Stimulated activated CD8-positive, alpha-beta memory T cell treated with anti-CD3 and anti-CD28 coated beads, Interleukin-4, amount 100 ng/mL, for 48 hours (primary cell): ENCODE measurements at places on chromosomes 12 and 14.
A peak's percentile ranks its signal among the peaks of the same experiment; 100 is the strongest.

DNA sequence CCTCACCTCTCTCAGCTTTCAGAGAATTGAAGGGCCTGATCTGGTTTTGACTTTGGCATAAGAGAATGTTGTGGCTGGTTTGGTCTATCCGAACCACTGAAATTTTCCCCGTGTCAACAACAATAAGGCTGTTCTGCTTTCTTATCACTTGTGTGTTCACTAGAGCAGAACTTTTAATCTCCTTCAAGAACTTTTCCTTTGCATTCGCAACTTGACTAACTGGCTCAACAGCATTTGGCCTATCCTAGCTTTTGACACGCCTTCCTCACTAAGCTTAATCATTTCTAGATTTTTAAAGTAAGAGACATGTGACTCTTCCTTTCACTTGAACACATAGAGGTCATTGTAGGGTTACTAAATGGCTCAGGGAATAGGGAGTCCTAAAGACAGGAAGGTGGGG lies 25.9 kb upstream of the EDDM3A start:
- DNase-seq: no peak

DNA sequence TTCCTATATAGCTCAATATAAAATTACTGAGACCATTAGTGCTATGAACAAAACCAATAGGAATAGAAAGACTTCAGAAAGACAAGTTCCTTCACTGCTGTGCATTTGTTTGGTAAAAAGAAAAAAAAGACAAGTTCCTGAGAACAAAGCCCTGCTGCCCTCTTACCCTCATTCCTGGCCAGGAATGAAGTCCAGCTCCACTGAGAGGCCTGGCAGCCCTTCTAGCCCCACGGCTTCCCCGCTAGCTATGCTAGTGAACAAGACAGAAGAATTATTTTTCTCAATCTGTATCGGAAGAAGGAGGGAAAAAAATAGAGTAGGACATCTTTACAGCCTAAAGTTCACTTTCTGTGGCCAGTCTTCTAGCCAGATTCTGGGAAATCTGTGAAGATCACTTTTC lies 1.6 kb downstream of the MFAP5 start:
- DNase-seq: no peak

DNA sequence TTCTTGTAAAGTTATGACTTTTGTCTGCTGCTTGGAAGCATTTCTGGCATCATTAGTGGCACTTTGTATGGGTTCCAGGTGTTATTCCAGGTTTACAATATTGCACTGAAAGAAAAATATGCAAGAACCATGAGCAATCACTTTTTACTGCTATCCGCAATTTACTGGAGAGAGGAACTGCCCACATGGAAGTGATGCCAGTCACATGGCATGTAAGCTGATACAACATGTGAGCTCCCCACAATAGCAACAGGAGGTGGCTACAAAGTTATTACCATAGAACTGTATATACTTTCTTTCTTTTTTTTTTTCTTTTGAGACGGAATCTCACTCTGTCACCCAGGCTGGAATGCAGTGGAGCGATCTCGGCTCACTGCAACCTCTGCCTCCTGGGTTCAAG lies 1012.1 kb downstream of the BCL11B start:
- DNase-seq: no peak

DNA sequence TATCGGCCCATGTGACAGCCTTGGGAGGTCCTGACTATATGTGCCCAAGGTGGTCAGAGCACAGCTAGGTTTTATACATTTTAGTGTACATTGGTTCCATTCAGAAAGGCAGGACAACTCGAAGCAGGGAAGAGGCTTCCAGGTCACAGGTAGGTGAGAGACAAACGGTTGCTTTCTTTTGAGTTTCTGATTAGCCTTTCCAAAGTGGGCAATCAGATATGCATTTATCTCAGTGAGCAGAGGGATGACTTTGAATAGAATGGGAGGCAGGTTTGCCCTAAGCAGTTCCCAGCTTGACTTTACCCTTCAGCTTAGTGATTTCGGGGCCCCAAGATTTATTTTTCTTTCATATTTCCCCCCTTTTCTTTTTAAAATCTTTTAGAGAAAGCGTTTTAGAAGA lies 87.6 kb upstream of the PPP2R5C start:
- DNase-seq: no peak

DNA sequence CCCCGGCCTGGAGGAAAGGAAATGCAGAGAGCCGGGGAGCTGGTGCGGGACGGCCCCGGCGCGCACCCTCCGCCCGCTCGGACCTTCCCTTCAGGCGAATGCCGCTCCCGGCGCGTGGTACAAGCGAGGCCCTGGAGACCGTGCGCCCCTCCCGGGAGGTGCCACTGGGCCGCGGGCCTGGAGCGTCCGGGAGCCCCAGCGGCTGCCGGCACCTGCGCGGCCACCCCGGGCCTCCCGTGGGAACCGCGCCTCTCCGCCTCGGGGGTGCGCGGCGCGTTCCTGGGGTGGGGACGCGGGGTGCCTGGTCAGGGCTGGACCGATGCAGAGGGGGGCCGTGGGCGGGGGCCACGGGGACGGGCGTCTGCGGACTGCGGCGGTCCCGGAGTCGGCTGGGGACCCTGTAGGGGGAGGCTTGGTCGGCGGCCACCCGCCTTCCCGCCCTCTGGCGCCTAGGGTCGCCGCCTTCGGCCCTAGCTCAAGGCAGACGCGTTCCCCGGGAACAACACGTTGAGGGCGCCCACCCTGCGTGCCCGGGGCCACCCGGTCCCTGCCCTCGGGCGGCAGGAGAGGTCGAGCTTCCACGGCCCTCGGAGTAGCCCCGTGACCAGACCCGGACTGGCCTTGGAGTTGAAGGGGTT lies 599 bp downstream of the PAPLN start:
- no peak for DNase-seq

DNA sequence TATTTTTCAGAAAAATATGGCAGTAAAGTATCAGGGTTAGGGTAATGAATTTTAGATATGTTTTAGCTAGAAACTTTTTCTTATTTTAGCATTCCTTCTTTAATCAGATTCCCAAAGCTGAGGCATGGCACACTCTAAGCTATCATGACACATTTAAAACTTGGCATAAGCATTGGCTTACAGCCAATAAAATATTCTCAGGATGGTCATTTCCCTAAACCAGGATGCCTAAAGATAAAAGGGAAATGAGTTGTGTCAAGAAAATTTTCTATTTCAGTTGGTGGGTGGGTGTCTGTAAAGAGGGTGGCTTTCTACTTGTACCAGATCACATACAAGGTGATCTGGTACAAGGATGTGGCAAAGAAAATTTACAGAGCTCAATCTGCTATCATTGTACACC lies 47.8 kb downstream of the PEBP1 start:
- no peak for DNase-seq

DNA sequence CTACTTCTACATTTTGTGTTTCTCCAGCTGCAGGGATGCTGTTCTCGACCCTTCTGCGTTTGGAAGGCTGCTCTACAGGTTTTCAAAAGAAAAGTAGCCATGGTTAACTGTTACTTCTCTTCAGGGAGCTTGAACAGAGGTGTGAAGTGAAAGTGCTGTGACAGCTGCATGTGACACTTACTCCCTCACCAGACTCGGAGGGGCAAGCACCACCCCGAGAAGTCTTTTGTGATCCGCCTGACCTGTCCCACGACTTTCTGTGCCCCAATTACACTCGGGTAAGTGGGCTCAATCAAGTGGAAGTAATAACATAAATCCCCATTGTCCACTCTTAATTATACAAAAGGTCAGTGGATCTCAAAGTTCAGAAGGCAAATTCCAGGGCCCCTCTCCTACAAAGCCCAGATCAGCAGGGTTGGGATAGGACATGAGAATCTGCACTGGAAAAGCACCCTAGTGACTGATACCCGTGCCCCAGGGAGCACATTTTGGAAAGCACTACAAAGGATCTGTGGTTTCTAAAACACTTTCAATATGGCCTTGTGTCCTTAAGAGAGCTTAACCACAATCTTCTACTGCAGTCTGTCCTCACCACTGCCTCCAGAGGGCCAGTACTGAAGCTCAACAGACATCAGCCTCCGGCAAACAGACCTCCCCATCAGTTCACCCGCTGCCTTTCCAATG lies 11.5 kb downstream of the FICD start:
- DNase-seq: no peak

- DNase-seq: no peak
These were observed 313.7 kb downstream of the ADAMTS20 start for GRCh38 chr12:43238281-43238680.

DNA sequence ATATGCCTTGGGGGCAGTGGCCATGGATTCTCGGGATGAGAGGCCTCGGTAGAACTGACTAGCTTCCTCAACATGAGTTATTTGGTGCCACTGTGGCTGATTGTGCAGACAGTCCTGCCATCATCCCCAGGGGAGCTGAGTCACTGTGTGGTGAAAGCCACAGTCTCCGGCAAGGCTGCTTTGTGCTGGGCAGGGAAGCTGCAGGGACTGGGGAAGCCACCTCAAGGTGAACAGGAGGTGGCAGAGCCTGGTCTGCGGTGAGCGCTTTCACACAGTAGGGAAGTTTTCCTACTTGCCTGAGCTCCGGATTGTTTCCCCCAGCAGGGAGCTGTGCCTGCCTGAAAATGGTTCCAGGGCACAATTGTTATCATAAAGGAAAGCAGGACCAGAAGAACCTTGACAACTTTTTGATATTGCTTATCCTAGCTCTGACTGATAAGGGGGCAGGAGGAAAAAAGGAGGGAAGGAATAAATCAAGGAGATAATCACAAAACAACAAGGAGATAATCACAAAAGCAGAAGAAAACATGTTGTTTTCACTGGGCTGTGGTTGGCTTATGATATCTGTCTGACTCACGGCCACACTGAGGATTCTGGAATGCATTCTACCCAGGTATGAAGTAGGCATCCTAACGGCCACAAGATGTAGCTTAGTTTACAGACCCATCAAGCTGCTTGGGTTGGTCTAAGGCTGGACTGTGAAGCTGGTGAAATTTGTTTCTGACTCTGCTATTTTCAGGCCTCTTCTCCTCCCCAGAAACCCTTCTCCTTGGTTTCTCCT lies 32.2 kb upstream of the GNG2 start:
- peak; percentile 81 for DNase-seq

DNA sequence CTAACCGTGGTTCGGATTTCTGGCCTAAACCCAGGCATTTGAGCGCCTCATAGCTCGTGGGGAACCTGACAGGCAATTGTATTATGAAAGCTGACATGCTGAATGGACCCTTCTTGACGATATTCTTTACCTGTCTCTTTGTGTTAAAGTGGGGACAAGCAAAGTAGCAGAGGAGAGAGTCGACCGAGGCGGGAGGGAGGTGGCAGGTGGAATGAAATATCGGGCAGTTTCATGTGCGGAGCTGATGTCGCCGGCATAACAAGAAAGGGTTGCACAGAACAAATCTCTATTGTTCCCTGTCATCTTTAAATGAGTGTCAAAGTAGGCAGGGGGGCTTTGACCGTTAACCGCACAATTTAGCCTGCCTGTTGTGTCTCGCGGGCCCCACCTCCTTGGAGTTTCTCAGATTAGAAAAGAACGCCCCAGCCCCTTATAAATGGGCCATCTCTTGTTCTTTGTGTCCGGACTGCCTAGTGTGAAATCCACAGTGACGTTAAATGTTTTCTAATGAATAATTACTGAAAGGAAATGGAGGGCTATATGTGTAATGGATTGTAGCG lies 11.5 kb downstream of the MYO1H start:
- no peak for DNase-seq

GRCh38 chr12:78149459-78149858 lies 318.8 kb downstream of the NAV3 start:
- DNase-seq: no peak

GRCh38 chr12:31922341-31923062 lies 36.7 kb upstream of the RESF1 start:
- no peak for DNase-seq

DNA sequence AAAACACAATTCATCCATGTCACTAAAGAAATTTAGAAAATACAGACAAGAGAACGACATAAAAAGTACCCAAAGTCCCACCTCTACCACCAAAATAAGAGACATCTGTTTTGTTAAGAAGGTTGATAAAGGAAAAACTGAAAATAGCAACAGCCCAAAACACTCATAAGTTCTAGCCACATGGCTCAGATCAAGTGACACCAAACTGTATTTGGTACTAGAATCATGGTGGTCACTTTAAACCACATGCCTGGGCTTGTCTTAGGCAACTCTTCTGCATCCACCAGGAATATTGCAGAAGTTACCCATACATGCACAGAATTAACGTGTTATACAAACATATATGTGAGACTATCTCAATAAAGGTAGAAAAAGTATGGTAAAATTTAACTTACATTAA lies 78.2 kb upstream of the GTF2A1 start:
- no peak for DNase-seq

- no peak for DNase-seq
These were observed 1193.3 kb downstream of the FLRT2 start for GRCh38 chr14:86723254-86723624.

DNA sequence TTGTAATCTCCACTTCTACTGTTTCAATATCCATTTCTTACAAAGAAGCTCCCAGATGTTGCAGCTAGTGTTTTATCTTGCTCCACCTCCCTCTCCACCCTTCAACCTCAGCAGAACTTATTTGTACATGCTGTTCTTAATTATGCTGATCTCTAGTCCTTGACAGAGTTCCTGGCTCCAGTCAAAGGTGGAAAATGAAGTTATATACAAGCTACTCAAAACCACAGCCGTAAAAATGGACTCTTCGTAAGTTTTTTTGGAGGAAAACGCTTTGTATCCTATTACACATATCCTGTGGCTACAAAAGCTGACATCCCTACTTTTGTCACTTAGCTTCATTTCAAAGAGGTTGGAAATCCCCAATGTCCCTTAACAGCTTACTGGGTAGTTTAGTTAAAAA lies 1.3 kb downstream of the CLEC1A start:
- no peak for DNase-seq

- no peak for DNase-seq
These were observed 92.9 kb upstream of the MAX start for GRCh38 chr14:65195042-65195719.

- DNase-seq: no peak
These were observed 166.6 kb downstream of the KITLG start for GRCh38 chr12:88413646-88414045.

GRCh38 chr14:66085224-66085623 lies 400.9 kb upstream of the CCDC196 start:
- no peak for DNase-seq

GRCh38 chr12:100163416-100164152 lies 20.9 kb upstream of the BLTP3B start:
- DNase-seq: peak; percentile 75

- no peak for DNase-seq
These were observed 52.0 kb upstream of the NTF3 start for GRCh38 chr12:5379749-5380496.

DNA sequence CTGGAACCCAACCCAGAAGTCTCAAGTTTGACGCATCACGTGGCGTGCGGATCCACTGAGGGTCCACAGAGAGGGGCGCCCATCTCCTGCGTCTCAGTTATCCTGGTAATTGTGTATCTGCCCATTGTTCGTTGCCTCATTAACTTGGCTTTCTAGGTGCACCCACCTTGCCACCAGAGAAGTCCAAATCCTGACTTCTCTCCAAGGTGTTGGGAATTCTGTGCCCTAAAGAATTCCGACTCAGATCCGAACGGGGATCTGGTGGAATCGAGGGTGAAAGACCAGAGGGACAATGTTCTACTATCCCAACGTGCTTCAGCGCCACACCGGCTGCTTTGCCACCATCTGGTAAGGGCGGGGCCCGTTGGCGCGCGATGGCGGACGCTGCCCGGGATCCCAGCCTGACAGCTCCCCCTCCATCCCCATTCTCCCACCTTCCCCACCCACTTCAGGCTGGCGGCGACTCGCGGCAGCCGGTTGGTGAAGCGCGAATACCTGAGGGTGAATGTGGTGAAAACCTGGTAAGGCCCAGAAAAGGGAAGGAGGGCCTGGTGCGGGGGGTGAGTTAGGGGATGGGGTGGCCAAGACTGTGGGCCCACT lies 481 bp downstream of the REC8 start:
- DNase-seq: no peak
